ENCODE measurements at places on chromosomes 11 and 22.

DNA sequence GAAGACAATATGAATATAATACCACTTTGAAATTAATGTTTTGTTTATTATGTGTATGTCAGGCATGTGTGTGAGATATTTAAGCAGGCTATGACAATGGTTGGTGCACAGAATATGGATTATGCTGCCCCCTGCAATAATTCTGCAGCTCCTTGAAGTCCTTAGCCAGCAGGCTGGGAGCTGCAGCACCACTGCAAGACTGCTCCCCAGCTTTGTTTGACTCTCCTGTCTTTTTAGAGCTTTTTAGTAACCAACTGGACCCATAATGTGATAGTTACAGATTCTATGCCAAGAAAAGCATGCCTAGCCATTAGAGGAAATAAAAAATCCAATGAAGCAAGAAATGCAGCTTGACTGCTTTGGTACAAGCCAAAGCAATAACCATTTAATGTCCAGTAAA is 535.1 kb downstream of the TMEM135 start:
- DNase-seq, result no peak

- DNase-seq, result no peak
These were observed 6.7 kb downstream of the ETS1 start for GRCh38 chr11:128580612-128581011.

GRCh38 chr22:40560551-40560950 is 76.0 kb downstream of the MRTFA start:
- DNase-seq, result no peak

GRCh38 chr11:2848497-2848896 is 37.1 kb downstream of the CDKN1C start:
- no peak for DNase-seq

GRCh38 chr11:7457211-7457610 is 28.1 kb upstream of the OLFML1 start:
- DNase-seq, result peak; percentile 36

DNA sequence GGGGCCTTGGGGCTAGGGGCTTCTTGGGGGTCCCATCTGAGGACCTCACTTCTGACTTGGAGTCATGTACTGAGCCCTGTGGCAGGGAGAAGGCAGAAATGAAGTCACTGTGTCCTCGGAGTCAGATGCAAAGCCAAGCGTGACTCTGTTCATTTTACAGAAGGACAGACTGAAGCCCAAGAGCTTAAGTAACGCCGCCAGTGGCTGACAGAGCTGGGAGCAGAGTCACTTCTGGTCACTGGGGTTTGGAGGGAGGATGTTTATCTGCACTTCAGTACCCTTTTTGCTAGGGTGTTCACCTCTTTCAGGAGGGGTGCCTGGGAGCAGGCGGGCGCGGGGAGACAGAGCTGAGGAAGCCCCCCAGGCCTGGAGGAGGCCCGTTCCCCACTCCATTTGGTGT is 10.7 kb downstream of the CD6 start:
- no peak for DNase-seq

DNA sequence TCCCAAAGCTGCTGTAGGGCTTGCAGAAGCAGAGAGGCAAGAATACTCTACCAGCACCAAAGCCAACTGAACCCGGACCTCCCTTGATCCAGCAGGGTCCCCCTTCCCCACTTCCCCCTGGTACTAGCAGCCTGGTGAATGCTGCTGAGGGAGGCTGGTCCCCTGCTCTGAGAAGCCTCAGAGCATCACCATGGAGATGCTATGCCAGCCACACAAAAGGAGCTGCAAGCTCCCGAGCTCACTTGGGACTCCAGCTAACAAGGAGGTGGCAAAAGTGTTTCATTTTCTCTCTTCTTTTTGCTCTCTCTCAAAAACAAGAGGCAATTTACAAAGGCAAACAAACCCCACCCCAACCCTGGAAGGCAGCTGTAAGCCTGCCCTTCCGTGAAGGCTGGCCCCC is 509.8 kb downstream of the BUD13 start:
- no peak for DNase-seq

DNA sequence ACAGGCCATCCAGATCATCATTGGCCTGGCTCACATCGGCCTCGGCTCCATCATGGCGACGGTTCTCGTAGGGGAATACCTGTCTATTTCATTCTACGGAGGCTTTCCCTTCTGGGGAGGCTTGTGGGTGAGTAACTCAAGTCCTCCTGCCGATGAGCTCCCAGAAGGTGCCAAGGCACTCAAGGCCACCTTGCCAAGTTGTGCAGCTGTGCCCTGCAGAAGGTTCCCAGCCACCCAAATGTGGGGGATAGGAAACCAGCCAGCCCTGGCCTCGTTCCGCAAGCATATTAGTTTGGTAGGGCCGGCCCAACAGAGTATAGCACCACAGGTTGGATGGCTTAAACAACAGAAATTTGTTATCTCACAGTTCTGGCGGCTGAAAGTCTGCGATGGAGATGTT is 4.0 kb downstream of the MS4A8 start:
- DNase-seq, result no peak

GRCh38 chr11:12188548-12189317 is 78.3 kb downstream of the MICAL2 start:
- no peak for DNase-seq

GRCh38 chr22:29207243-29207550 is 1.5 kb downstream of the EMID1 start:
- no peak for DNase-seq

DNA sequence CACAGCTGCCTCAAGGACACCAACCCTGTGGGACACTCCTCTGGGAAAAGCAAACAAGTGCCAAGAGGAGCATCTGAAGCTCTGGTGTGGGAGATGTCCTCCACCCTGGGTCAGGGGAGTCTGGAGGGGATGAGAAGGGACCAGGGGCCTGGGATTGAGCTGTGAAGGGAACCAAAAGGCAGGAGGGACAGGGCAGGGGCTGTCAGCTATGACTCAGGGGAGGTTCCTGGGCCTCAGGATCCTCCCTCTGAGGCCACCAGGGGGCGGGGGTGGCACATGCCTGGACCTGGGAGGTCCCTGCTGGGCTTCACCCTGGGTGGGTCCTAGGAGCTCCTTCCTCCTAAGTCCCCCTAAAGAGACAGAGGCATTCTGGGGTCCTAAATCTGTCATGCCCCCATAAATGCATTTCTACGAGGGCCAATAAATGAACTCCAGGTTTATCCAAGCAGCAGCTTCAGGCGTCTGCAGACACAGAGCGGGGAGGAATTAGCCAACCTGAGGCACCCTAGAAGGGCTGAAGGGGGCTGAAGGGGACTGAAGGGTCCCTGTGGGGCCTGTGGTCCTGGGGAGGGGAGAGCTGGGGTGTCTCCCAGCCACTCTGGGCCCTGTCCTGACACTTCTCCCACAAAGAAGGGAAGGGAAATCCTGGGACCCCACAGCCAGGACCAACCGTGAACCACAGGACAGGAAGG is 31.9 kb upstream of the IGLL5 start:
- no peak for DNase-seq

GRCh38 chr11:69378303-69379141 is 84.6 kb downstream of the MYEOV start:
- no peak for DNase-seq

DNA sequence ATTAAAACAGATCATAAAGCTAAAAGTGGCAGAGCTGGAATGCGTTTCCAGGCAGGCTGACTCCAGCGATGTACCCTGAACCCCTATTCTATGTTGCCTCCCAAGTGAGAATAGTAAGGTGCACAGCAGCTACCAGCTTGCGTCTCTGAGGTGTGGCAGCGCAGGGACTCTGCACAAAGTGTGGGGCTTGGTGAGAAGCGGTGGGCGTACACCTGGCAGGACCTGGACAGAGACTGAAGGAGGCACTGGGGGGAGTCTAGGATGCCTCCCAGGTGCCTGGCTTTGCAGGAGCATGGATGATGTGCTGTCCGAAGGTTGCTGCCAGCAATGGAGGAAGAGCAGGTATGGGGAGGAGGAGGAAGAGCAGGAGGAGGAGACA is 42.9 kb downstream of the AMPD3 start:
- DNase-seq, result no peak

DNA sequence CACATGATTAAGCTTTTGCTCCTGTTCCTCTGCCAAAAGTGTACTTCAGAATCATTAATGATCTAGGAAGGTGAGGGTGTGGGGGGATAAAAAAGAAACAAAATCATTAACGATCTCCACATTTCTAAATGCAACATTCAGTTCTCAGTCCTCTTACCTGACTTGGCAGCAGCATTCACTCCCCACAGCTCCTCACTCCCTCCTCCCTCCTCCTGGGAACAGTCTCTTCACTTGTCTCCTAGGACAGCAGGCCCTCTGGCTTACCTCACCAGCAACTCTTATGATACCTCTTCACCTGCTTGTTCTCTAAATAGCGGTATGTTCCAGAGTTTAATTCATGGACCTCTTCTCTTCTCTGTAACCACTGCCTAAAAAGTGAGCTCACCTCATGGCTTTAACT is 56.5 kb upstream of the APOA1 start:
- no peak for DNase-seq

- no peak for DNase-seq
These were observed 79.5 kb downstream of the TIMP3 start for GRCh38 chr22:32880893-32881596.

DNA sequence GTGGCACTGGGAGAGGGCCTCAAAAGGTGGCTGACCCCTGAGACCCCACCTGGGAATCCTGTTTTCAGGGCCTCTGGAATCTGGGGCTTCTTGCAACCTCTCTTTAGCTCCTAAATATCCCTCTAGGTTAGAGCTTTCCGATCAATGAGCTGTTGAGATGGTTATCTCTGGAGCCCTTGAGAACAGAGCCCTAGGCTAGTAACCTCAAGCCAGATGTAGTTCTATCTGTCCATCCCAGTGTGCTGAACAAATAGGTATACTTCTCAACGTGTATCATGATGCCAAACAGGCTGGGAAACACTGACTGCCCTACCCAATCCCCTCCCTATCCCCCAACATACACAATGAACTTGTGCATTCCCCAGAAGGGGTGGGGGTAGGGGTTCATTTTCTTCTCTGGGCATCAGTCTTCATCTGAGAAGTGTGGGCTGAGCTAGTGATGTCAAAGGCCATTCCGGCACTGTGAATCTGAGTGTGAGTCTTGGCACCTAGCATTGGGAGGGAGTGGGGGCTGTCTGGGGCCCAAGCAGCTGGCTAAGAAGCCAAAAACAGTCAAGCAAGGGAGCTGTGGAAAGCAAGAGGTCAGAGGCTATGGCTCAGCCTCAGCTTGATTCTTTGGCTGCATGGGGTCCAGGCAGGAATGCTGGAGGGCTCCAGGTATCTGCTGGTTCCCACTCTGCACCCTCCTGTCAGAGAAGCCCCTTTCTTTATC is 17.3 kb downstream of the CD82 start:
- no peak for DNase-seq

DNA sequence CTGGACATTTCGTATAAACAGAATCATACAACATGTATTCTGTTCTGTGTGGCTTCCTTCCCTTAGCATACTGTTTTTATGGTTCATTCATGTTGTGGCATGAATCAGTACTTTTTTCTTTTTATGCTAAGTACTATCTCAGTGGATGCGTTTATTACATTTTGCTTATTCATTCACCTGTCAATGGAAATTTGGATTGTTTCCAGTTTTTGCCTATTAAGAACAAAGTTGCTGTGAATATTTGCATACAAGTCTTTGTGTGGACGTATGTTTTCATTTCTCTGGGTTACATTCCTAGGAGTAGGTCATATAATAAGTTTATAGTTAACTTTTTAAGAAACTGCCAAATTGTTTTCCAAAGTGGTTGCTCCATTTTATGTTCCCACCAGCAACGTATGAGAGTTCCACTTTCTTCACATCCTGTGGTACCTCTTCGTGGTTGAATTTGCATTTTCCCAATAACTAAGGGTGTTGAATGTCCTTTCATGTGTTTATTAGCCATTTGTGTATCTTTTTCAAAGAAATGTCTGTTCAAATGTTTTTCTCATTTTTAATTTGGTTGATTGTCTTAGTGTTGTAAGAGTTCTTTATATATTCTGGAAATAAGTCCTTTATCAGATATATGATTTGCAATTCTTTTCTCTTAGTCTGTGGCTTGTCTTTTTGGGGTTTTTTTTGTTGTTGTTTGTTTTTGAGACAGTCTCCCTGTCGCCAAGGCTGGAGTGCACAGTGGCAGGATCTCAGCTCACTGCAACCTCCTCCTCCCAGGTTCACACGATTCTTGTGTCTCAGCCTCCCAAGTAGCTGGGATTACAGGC is 46.0 kb upstream of the MICAL2 start:
- DNase-seq, result no peak

DNA sequence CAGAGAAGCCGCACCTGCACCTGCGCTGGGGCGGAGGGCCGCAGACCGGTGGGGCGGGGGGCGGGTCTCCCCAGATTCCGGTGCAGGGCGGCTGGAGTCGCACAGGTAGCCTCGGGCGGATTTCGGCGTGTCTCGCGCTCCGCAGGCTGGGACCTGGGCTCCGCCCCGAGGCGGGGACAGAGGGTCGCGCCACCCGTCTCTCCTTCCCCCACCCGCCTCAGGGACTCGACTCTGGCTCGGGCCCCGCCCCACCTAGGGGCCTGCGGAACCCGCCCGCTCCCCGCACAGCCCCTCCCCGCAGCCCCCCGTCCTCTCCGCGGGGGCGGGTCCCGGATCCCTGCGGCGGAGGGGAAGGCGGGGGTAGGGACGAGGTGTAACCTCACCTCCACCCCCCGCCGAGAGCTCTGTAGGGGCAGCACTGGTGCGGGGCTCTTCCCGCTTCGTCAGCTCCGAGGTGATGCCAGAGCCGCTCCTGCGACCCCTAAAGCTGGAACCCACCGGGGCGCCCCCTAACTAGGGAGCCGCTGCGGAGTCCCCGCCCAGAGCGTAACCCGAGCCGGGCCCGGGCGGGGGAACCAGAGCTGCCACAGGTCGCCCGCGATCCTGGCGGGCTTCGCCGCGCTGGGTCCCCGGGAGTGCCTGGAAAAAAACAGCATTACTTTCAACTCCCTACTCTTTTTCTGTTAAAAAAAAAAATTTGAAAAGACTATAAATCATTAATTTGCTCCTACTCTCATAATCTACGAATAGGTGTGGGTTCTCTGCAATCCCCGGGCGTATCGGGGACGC is at the start of gene SLC29A2:
SLC29A2 (minus strand) TSS at position 134 of the 789 bp plus-strand sequence. CDS start 169 bp downstream, outside the sequence.
- DNase-seq, result no peak

- no peak for DNase-seq
These were observed 25.7 kb upstream of the KRTAP5-7 start for GRCh38 chr11:71501071-71501985.

DNA sequence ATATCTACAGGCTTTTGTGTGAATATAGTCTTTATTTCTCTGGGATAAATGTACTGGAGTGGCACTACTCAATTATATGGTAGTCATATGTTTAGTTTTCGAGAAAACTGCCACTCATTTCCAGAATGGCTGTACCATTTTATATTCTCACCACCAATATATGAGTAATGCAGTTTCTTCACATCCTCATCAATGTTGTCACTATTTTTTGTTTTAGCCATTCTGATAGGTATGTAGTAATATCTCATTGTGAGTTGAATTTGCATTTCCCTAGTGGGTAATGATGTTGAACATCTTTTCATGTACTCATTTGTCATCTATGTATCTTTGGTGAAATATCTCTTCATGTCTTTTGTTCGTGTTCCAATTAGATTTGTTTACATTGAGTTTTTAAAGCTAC is 18.0 kb downstream of the ACRV1 start:
- no peak for DNase-seq

GRCh38 chr11:69352715-69353319 is 58.9 kb downstream of the MYEOV start:
- peak; percentile 79 for DNase-seq

DNA sequence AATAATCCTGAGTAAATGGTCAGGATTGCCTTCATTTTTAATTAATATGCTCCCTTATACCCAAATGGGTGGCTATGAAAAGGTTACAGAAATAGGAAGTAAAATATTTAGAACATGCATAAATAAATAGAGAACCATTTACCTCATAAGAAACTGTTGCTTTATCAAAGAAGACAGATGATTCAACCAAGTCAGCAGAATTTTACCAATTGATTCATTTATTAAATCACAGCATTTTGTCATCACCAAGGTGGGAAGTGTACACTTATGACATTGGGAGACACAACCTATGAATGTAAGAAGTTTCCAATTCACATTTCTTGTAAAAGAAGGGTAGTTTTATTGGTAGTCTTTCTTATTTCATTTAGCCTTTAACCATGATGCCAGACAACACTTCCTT is 870.3 kb upstream of the CHORDC1 start:
- DNase-seq, result no peak
